ENCODE measurements at places on chromosomes 2 and 18. TPM values are rescaled to one million over a fixed set of nuclear protein-coding genes. Genes with fewer than 3 reads are reported as not detected.

The RNF144A gene
- 89.5 TPM for total RNA-seq

The INHBB gene
- 0.82 TPM for total RNA-seq

The RBMS1 gene
- 110 TPM for total RNA-seq

The FBLN7 gene
- 12.6 TPM for total RNA-seq

The TUBA3E gene
- not detected for total RNA-seq

The ANKRD30BL gene
- total RNA-seq, result 1.4 TPM

The RAB27B gene
- total RNA-seq, result 4.6 TPM

The PLEKHB2 gene
- 72.6 TPM for total RNA-seq

The DSG1 gene
- total RNA-seq, result 0.06 TPM

The VWC2L gene
- total RNA-seq, result 0.35 TPM

The RNPEPL1 gene
- total RNA-seq, result 22.2 TPM

The HOXD13 gene
- 0.06 TPM for total RNA-seq

The PHOSPHO2 gene
- total RNA-seq, result 10.0 TPM

The SLC5A7 gene
- 0.53 TPM for total RNA-seq

The CDH20 gene
- total RNA-seq, result 3.9 TPM

The ITGAV gene
- total RNA-seq, result 73.6 TPM

The SIX2 gene
- total RNA-seq, result 10.7 TPM

The TTN gene
- total RNA-seq, result 416 TPM

The CXCR4 gene
- 58.4 TPM for total RNA-seq

The AKAIN1 gene
- not detected for total RNA-seq

The STARD7 gene
- 160 TPM for total RNA-seq

The ARHGEF33 gene
- total RNA-seq, result 4.1 TPM

The ATRAID gene
- 146 TPM for total RNA-seq

The B3GNT2 gene
- 29.5 TPM for total RNA-seq

The PDE11A gene
- 3.9 TPM for total RNA-seq

The ME2 gene
- 30.4 TPM for total RNA-seq

The GAREM1 gene
- 27.9 TPM for total RNA-seq

The ITGB6 gene
- total RNA-seq, result 21.3 TPM

The NCKAP5 gene
- total RNA-seq, result 7.5 TPM

The CFAP65 gene
- 0.23 TPM for total RNA-seq

The TRIM43 gene
- total RNA-seq, result 0.18 TPM

The IL36A gene
- total RNA-seq, result not detected

The EVX2 gene
- total RNA-seq, result not detected

The WDR7 gene
- 38.9 TPM for total RNA-seq

The HTR2B gene
- total RNA-seq, result 16.9 TPM

The TBR1 gene
- 0.29 TPM for total RNA-seq

The SCG2 gene
- total RNA-seq, result 1.1 TPM

The ITGA4 gene
- 51.7 TPM for total RNA-seq

The AQP12B gene
- 0.58 TPM for total RNA-seq

The MALL gene
- total RNA-seq, result 11.5 TPM

The SERPINB12 gene
- not detected for total RNA-seq

Measured in metanephros (tissue), 2 donors.